Temporal lobe (tissue), 4 donors: ENCODE measurements at places on chromosomes 1 and 21. TPM values are rescaled to one million over a fixed set of nuclear protein-coding genes. Genes with fewer than 3 reads are reported as not detected.

The PIAS3 gene
- total RNA-seq: 8.4 TPM

The DIRAS3 gene
- 4.2 TPM for total RNA-seq

The FCER1G gene
- total RNA-seq: 1.2 TPM

The CD53 gene
- 2.7 TPM for total RNA-seq

The NBPF4 gene
- not detected for total RNA-seq

The SV2A gene
- total RNA-seq: 72.0 TPM

The TNFRSF8 gene
- not detected for total RNA-seq

The GPR52 gene
- 1.7 TPM for total RNA-seq

The CR1 gene
- total RNA-seq: 0.25 TPM

The CLCA4 gene
- not detected for total RNA-seq

The C1orf87 gene
- under 0.01 TPM for total RNA-seq

The ZBTB17 gene
- total RNA-seq: 26.3 TPM

The TRABD2B gene
- total RNA-seq: under 0.01 TPM

The OLFM3 gene
- 24.3 TPM for total RNA-seq

The LRP8 gene
- total RNA-seq: 77.2 TPM

The CELA3B gene
- not detected for total RNA-seq

The ARTN gene
- total RNA-seq: 0.49 TPM

The RAB25 gene
- total RNA-seq: not detected

The KMO gene
- 0.25 TPM for total RNA-seq

The NOS1AP gene
- 9.3 TPM for total RNA-seq

The TENT5C gene
- 4.2 TPM for total RNA-seq

The USP21 gene
- total RNA-seq: 14.8 TPM

The TEX38 gene
- total RNA-seq: not detected

The SPRR1A gene
- not detected for total RNA-seq

The COL18A1 gene
- 17.0 TPM for total RNA-seq

The LINGO4 gene
- not detected for total RNA-seq

The ZNF593OS gene
- total RNA-seq: not detected

The SNX7 gene
- 95.1 TPM for total RNA-seq

The PRAMEF8 gene
- total RNA-seq: not detected

The FAM163A gene
- total RNA-seq: 0.25 TPM

The PTCH2 gene
- total RNA-seq: 1.7 TPM

The GSTM2 gene
- 25.1 TPM for total RNA-seq

The RC3H1 gene
- 24.8 TPM for total RNA-seq

The CAPZB gene
- total RNA-seq: 40.3 TPM

The A3GALT2 gene
- total RNA-seq: not detected

The LCE2A gene
- total RNA-seq: not detected

The CD160 gene
- not detected for total RNA-seq
